ENCODE measurements at places on chromosomes 7 and 10. TPM values are rescaled to one million over a fixed set of nuclear protein-coding genes. Genes with fewer than 3 reads are reported as not detected.
A peak's percentile ranks its signal among the peaks of the same experiment; 100 is the strongest.

DNA sequence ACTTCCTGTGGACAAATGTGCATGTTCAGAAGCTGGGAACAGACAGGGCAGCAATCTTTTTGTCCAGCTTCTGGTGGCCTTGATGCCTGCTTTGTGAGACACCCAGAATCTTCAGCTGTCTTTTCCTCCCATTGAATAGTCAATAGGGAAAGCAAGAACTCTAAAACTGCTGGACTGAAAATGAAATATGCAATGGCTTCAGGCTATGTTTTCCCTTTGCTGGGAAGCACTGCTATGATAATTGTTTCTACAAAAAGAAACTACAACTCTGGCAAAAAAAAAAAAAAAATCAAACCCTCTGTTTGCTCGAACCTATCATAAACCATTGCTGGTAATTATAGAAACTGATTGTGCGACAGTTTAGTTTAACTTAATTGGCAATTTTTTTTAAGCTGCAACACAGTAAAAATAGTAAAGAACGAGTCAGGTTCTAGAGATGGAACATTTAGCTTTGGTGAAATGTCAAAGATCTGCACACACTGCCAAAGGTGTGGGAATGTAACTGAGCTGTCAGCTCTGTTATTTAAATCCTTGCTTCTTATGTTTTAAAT is 79.1 kb upstream of the NEUROD6 start:
- DNase-seq, result no peak

SCART1 gene
- 0.49 TPM for total RNA-seq

- no peak for DNase-seq
Observed at GRCh38 chr10:29048506-29048905, 240.4 kb upstream of the LYZL1 start.

SLC39A12 gene
- total RNA-seq, result 0.22 TPM

DNA sequence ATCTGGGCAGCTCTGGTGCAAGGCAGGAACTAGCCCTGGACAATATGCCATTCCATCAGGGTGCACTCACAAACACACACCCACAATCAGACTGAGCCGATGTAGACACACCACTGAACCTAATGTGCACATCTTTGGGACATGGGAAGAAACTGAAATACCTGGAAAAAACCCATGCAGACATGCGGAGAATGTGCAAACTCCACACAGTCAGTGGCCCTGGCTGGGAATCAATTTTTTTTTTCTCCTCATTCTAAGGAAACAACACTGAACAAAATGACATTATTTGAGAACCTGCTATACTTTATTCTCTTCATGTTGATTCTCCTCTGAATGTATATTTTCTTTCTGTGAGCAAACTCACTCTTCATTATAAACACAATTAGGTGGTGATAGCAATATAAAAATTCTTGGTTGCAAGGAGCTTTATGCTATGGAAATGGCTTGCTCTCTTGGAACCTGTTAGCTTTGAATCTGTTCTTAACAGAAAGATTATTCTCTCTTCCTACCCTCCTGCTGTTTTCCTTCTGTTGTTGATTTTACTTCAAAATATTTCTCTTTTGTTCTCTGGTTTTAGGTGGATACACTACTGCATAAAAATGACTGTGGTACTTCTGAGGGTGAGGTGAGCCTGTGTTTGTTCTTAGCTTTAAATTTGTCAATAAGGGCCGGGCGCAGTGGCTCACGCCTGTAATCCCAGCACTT is 33.0 kb upstream of the MICU1 start:
- no peak for DNase-seq

- DNase-seq, result no peak
Observed at GRCh38 chr7:67006965-67007364, 10.3 kb downstream of the TYW1 start.

DNA sequence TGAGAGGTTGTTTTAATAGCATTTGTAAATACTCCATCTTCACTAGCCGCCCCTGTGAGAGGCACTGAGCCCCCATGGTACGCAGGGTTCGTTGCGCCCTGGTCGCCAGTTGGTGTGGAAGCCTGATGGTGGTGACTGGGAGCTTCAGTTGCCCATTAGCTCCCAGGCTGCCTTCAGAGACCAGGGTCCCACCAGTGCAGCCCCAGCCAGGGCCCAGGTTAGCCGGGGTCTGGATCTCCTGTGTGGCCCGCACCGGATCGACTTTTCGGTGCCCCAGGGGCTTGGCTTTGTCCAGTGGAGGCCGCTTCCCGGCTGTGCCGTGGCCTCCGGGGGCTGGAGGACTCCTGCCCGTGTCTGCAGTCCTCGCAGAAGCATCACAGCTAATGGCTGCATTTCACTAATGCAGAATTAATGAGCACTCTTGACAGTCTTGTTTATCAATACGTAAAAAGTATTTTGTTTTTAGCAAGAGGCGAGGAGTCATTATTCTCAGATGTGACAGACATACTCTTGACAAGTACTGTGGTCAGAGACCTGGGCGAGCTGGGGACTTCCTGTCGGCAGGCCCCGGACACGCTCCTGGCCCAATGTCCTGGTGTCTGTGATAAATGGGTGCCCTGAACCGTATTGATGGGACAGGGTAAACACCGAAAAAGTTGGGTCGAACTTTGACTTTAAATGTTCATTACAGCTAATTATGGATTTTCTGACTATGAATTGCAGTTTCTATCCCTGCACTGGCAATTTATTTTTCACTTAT is 99.8 kb downstream of the NKX6-2 start:
- DNase-seq, result no peak

GRCh38 chr7:40077849-40078248 is 56.6 kb downstream of the MPLKIP start:
- DNase-seq, result no peak

GRCh38 chr10:123136221-123136805 is 543 bp downstream of the HMX3 start:
- DNase-seq, result no peak

- DNase-seq, result no peak
Observed at GRCh38 chr7:67764289-67764688, 767.7 kb downstream of the TYW1 start.

GRCh38 chr10:78066012-78066411 is 32.3 kb downstream of the RPS24 start:
- no peak for DNase-seq

DNA sequence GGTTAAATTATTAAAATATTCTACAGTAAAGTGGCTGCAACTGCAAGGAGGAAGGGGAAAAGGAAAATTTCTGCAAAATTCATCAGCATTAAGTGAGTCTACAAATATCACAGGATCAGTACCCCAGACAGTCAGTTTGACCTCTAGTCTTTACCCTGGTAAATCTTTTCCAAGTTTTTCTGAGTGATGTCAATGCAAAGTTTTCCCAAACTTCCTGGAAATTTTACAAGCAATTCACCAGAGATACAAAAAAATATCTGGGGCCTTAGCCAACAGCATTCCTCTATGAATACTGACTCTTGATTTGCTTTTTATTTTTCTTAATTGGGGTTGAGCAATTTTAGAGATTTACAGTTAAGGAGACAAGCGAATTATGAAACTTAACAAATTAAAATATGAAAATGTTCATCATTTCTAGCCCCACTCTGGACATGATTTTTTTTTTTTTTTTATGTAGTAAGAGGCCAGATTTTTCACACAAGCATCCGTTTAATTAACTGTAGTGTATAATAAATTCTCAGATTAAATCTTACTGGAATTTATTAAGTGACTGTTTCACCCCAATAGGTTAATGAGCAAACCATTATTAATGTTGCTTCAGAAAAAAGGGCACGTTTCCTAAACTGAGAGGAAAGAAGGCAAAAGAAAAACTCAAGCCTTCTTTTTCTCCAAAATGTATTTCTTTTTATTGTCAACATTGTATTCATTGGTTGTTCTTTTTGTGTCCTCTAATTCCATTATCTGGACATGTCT is 539.5 kb upstream of the FZD8 start:
- no peak for DNase-seq

SUN3 gene
- total RNA-seq, result not detected

DNA sequence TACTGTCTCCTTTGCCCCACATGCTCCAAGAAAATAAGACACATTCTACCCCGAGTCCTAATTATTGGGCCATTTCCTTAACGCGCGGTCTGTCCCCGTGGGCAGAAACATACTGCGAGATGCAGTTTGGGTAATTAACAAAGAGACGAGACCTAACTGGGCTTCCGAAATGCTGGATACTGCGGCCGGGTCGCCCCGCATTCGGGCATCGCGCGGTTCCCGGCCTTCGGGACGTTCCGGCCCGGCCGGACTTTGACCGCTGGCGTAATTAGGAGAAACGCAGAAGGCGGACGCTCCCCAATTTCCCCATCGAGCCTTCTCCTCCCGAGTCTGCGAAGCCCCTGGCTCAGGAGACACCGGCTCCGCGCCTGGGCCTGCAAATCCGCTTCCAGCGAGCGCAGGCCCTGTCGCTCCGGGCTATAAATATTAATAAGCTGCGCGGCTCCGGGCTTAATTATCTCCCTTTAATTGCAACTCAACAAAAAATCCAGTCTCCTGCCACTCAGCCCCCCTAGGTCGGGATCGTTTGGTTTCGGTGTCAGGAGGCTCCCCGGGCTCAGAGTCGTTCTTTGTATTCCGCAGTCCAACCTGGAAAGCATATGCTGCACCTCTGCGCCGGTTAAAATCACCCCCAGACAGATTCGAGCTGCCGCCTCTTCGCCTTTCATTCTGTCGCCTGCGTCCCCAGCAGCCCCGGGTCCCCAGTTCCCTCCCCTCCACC is 131.5 kb downstream of the SPAG6 start:
- peak; percentile 64 for DNase-seq

DNA sequence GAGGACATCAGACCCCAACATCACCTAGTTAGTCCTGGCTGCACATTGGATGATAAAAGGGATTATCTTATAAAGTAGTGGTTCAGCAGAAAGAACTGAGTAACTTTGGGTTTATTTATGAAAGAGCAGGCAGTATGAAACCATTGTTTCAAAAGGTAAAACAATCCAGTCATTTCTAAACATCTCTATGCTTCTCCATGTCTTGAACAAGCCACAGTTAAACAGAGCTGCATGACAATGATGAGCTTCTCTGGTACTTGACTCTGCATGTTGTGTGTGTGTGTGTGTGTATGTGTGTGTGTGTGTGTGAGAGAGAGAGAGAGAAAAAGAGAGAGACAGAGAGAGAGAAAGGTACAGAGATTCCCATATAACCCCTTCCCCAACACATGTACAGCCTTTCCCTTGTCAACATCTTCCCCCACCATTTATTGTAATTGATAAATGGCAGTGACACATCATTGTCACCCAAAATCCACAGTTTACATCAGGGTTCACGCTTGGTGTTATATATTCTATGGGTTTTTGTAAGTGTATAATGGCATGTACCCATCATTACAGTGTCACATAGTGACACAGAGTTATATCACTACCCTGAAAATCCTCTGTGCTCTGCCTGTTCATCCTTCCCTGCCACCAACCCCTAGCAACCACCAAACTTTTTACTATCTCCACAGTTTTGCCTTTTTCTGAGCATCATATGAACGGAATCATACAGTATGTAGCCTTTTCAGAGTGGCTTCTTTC is 32.8 kb upstream of the SLC18A3 start:
- DNase-seq, result no peak

GRCh38 chr7:85222522-85222921 is 35.7 kb upstream of the SEMA3D start:
- no peak for DNase-seq

DNA sequence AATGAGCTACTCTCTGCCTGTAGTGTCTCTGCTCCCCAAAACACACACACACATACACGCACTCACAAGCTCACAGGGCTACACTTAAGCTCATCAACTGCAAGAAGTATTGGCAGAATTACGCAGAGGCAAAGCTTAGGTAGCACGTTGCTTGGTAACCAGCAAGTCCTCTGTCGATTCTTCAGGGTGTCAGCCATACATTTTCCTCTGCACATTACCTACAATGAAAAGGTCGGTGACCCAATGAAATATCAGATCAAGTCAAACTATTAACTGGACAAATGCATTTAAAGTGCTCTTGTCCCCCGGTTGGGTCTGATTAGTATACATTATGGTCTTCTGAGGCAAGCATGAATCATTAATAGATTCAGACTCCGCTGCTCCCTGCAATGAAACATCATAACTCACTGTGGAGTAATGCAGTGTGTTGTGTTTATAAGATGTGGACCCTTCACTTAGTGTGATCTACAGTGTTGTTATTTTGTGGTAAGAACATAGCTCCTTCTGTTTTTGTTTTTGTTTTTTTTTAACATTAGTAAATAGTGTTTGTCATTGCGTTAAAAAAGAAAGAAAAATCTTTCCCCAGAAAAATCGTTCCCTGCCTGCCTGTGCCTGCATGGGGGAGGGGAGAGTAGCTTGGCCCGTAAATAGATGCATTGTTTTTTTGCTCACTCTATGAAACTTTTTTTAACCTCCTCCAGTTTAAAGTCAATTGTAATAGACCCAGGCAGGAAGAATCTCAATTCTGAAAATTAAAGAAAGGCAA is 325.5 kb downstream of the SFMBT2 start:
- DNase-seq, result no peak

SPDYE16 gene
- not detected for total RNA-seq

DNA sequence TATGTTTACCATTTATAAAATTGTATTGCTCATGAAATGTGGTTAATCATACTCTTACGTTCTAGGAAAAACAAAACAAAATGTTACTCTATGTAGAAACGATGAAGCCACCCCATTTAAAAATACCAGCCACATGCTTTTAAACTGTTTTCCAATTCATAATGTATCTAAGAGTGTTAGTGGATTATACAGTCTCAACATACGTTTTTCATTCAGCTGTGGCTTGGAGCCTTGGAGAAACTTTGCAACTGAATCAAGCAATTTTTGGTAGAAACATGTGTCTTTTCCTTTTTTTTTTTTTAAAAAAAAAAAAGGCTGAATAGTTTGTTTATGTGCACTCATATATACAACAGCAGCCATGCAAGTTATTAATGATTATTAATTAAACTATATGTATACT is 378.0 kb upstream of the SEMA3D start:
- DNase-seq, result no peak

- no peak for DNase-seq
Observed at GRCh38 chr7:155228459-155228845, 69.2 kb upstream of the INSIG1 start.

SPDYE1 gene
- total RNA-seq, result not detected

DNA sequence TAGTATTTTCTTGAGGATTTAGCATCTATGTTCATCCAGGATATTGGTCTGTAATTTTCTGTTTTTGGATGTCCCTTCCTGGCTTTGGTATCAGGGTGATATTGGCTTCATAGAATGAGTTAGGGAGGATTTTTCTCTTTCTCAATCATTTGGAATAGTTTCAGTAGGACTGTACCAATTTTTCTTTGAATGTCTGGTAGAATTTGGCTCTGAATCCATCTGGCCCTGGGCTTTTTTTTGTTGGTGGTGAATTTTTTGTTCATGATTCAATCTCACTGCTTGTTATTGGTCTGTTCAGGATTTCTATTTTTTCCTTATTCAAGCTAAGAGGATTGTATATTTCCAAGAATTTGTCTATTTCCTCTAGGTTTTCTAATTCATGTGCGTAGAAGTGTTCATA is 192.7 kb downstream of the KIF20B start:
- DNase-seq, result no peak
